Calu3 (cell line): ENCODE measurements at places on chromosomes 3 and 15. TPM values are rescaled to one million over a fixed set of nuclear protein-coding genes. Genes with fewer than 3 reads are reported as not detected.
A peak's percentile ranks its signal among the peaks of the same experiment; 100 is the strongest.

The CSTA gene
- not detected in 2 replicates for total RNA-seq

The PLCL2 gene
- total RNA-seq: 5.4 and 5.8 TPM in 2 replicates

The TTLL3 gene
- total RNA-seq: 19.5 and 21.9 TPM in 2 replicates

The SH2D7 gene
- total RNA-seq: not detected in 2 replicates

The DUOXA2 gene
- 0.34 TPM in 1 of 2 replicates, not detected in the other for total RNA-seq

The CNTN6 gene
- not detected in 2 replicates for total RNA-seq

- H3K36me3 ChIP-seq: no peaks in the 10 kb centered on the region
- H3K4me3 ChIP-seq: no peak overlapping the region
- H3K27me3 ChIP-seq: no peaks in the 10 kb centered on the region
- H3K27ac ChIP-seq: no peak overlapping the region
- no peak for DNase-seq
- no peaks in the 10 kb centered on the region for H3K4me1 ChIP-seq
Observed at GRCh38 chr15:87747087-87747486, 509.5 kb downstream of the NTRK3 start.

DNA sequence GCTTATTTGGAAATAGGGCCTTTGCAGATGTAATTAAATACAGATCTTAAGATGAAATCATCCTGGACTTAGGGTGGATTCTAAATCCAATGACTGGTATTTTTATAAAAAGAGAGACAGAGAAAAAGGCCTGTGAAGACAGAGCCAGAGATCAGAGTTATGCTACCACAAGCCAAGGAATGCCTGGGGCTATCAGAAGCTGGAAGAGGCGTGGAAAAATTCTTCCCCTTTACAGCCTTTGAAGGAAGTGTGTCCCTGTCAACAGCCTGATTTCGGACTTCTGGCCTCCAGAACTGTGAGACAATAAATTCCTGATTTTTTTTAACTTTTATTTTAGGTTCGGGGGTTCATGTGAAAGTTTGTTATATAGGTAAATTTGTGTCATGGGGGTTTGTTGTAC, 154.1 kb upstream of the CADPS start:
- no peak for DNase-seq
- H3K27me3 ChIP-seq: no peaks in the 10 kb centered on the region
- H3K4me1 ChIP-seq: no peaks in the 10 kb centered on the region
- no peaks in the 10 kb centered on the region for H3K36me3 ChIP-seq
- H3K4me3 ChIP-seq: no peak overlapping the region

- peaks cover 12% of the 10 kb centered on the region for H3K4me1 ChIP-seq
- H3K36me3 ChIP-seq: no peaks in the 10 kb centered on the region
- peak; percentile 20 for DNase-seq
- peak within 1 kb of the TSS; percentile 48 for H3K4me3 ChIP-seq
- H3K27ac ChIP-seq: no peak within 1 kb of the TSS
- peaks cover 77% of the 10 kb centered on the region for H3K27me3 ChIP-seq
Observed at GRCh38 chr3:11154036-11154952, at the start of gene HRH1. Gene HRH1, plus strand, starts transcription at chr3:11154493. Its CDS starts 104,545 bp downstream, at chr3:11259038.

GRCh38 chr3:99484871-99485270, 153.5 kb upstream of the COL8A1 start:
- H3K27me3 ChIP-seq: no peaks in the 10 kb centered on the region
- H3K4me1 ChIP-seq: peaks cover 10% of the 10 kb centered on the region
- no peak overlapping the region for H3K27ac ChIP-seq
- H3K36me3 ChIP-seq: no peaks in the 10 kb centered on the region
- DNase-seq: no peak
- H3K4me3 ChIP-seq: no peak overlapping the region

GRCh38 chr3:129602309-129602708, 4.2 kb downstream of the PLXND1 start:
- H3K4me1 ChIP-seq: peaks cover 26% of the 10 kb centered on the region
- no peak overlapping the region for H3K4me3 ChIP-seq
- no peak overlapping the region for H3K27ac ChIP-seq

- H3K27me3 ChIP-seq: no peaks in the 10 kb centered on the region
- no peak for DNase-seq
- peaks cover 7% of the 10 kb centered on the region for H3K4me1 ChIP-seq
- H3K27ac ChIP-seq: no peak overlapping the region
- no peaks in the 10 kb centered on the region for H3K36me3 ChIP-seq
- no peak overlapping the region for H3K4me3 ChIP-seq
Observed at GRCh38 chr3:179268400-179269051, 17.6 kb upstream of the KCNMB3 start.

DNA sequence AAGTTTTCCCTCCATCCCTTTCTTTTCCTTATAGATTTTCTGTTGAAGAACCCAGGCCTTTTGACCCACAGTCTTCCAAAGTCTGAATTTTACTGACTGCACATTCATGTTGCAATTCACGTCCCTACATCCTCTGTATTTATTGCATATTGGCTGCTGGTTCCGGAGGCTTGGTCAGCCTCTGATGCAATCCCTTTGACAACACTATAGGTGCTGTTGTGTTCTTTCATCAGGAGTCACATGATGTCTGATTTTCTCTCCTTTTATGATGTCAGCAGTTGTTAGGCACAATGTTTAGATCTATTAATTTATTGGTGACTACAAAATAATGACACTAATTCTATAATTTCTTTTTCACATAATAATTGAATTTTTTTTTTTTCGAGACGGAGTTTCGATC, 8.7 kb downstream of the CYP1A1 start:
- H3K36me3 ChIP-seq: no peaks in the 10 kb centered on the region
- no peaks in the 10 kb centered on the region for H3K4me1 ChIP-seq
- no peak overlapping the region for H3K4me3 ChIP-seq
- no peak overlapping the region for H3K27ac ChIP-seq

DNA sequence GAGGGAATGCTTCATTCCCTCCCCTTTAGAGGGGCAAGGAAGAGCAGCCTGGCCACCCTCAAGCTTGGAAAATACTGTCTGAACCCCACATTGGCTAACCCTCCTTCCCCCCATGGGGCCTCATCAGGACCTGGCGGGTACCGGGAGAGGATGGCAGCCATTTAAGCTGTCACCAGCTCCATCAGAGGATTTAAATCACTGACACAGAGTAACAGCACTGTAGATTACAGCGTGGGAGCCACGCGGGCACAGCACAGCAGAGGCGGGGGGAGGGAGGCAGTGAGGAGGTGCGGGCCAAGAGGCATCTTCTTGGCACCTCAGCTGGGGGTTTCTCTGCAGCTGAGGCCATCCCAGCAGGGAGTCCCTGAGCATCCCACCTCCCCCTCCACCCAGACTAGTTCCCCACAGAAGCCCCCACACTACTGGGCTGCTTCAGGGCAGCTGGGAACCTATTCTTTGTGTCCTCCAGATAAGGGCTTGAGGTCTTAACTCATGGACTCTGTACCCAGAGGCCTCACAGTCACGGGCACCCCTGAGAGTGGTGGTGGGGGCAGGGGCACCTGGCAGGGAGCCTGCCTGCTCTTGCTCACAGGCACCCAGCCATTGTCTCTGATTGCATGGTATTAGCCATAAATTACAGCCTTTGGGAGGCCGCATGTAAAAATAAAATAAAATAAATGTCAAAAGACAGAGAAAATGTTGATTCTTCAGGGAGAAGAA, 21.9 kb upstream of the CACNA2D2 start:
- H3K4me1 ChIP-seq: no peaks in the 10 kb centered on the region
- H3K27ac ChIP-seq: no peak overlapping the region
- H3K36me3 ChIP-seq: no peaks in the 10 kb centered on the region
- peaks cover 96% of the 10 kb centered on the region for H3K27me3 ChIP-seq
- DNase-seq: no peak
- no peak overlapping the region for H3K4me3 ChIP-seq

- no peaks in the 10 kb centered on the region for H3K4me1 ChIP-seq
- DNase-seq: peak; percentile 19
- no peak overlapping the region for H3K27ac ChIP-seq
- H3K27me3 ChIP-seq: peaks cover 25% of the 10 kb centered on the region
Observed at GRCh38 chr15:90126596-90127435, 24.5 kb upstream of the IDH2 start.

- H3K4me1 ChIP-seq: peaks cover 33% of the 10 kb centered on the region
- no peak overlapping the region for H3K27ac ChIP-seq
- H3K4me3 ChIP-seq: no peak overlapping the region
- H3K36me3 ChIP-seq: no peaks in the 10 kb centered on the region
- no peaks in the 10 kb centered on the region for H3K27me3 ChIP-seq
Observed at GRCh38 chr15:44092221-44092620, 102.8 kb downstream of the FRMD5 start.

DNA sequence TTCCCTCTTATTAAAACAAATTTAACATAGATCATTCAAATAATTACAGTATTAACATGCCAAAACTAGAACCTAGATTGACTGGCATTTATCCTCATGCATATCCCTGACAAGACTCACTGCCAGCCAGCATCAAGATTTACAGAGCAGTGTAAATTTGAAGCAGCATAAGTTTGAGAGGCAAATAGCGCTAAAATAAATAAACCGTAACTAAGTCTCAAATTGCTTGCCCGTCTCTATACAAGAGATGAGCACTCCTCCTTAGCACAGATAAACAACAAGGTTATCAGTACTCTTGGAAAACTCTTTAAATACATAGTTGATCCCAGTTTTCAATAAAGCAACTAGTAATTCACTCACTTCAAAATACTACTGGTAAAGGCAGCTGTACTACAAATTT, 29.6 kb downstream of the MSL2 start:
- DNase-seq: no peak
- H3K36me3 ChIP-seq: peaks cover 13% of the 10 kb centered on the region
- H3K4me1 ChIP-seq: peaks cover 17% of the 10 kb centered on the region
- H3K4me3 ChIP-seq: no peak overlapping the region

DNA sequence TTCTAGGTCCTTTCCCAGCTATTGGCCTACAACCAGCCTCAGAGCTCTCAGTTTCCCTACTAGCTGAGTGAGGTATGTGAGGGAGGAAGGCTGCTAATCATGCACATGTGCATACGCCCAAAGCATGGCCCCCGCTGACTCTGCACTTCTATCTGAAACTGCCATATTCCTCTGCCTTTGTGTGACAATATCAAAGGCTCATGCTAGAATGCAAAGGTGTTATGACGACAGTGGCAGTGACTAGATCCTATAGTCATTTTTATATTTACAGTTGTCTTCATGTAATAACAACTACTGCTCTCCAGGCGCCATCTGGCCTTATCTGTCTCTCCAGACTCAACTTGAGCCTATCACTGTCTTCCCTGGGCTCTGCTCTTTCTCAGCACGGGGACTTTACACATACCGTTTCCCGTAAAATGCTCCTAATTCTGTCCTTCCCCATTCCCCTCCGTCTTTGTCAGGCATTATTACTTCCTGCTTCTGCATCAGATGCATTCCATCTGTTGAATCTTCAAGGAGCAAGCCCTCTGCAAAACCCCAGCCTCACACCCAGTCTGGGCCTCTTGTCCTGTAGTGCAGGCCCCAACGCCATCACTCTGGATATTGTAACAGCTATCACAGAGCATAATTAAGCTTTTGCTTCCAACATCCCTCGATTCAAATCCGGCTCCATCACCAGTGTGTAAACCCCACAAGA, 102.5 kb downstream of the PDCD6IP start:
- H3K36me3 ChIP-seq: no peaks in the 10 kb centered on the region
- no peak for DNase-seq
- no peak overlapping the region for H3K4me3 ChIP-seq
- no peak overlapping the region for H3K27ac ChIP-seq
- H3K4me1 ChIP-seq: no peaks in the 10 kb centered on the region

DNA sequence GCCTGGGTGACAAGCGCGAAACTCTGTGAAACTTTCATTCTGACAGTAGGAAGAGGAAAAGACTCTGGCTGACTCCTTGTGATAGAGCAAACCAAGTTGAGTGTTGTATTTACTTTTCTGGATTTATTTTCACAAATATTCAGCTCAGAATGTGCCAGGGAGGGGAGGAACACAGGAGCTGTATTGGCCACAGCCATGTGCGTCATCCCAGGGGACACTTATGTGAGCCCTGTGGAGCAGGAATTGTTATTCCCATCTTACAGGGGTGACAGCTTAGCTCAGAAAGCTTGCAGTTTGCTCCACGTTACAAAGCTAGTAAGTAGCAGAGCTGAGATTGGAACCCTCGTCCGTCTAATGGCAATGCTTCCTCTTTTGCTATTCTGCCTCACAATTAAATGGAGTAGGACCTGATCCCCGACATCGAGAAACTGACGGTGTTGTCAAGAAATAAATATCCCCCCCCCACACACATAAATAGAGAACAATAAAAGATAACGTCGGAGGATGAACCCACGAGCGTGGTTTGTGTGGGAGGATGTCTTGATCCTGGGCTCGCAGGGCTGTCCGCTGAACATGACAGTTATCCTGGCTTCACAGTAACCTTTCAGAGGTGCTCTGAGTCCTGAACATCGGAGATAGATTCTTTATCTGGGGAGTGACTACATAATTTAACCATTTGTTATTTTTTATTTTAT, 151.6 kb upstream of the CTDSPL start:
- H3K4me3 ChIP-seq: no peak overlapping the region
- H3K36me3 ChIP-seq: no peaks in the 10 kb centered on the region
- H3K27ac ChIP-seq: no peak overlapping the region
- peaks cover 60% of the 10 kb centered on the region for H3K27me3 ChIP-seq

DNA sequence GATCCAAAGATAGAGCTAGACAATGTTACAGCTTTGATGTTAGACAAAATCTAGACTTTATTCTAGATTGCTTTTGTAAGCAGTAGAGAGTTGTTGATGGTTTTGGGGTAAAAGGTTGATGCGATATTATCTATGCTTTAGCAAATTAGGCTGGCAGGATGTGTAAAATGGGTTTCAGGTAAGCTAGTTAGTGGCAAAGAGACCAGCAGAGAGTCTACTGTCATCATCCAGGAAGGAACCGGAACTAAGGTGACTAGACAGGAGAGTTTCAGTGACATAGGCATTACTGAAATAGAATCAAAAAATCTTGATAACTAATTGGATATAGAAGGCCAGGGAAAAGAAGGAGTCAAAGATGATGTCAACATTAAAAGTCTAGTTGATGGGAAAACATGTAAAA, 11.1 kb downstream of the OR5K2 start:
- H3K4me1 ChIP-seq: no peaks in the 10 kb centered on the region
- H3K4me3 ChIP-seq: no peak overlapping the region
- H3K27ac ChIP-seq: no peak overlapping the region
- no peaks in the 10 kb centered on the region for H3K27me3 ChIP-seq

- H3K27me3 ChIP-seq: no peaks in the 10 kb centered on the region
- no peak overlapping the region for H3K27ac ChIP-seq
- H3K36me3 ChIP-seq: peaks cover 4% of the 10 kb centered on the region
- DNase-seq: no peak
Observed at GRCh38 chr3:157109267-157110141, 50.4 kb downstream of the CCNL1 start.

GRCh38 chr15:101295607-101296161, 636 bp upstream of the SNRPA1 start:
- H3K36me3 ChIP-seq: peaks cover 57% of the 10 kb centered on the region
- H3K4me3 ChIP-seq: peak overlapping the region; percentile 98
- no peak for DNase-seq
- no peaks in the 10 kb centered on the region for H3K27me3 ChIP-seq

DNA sequence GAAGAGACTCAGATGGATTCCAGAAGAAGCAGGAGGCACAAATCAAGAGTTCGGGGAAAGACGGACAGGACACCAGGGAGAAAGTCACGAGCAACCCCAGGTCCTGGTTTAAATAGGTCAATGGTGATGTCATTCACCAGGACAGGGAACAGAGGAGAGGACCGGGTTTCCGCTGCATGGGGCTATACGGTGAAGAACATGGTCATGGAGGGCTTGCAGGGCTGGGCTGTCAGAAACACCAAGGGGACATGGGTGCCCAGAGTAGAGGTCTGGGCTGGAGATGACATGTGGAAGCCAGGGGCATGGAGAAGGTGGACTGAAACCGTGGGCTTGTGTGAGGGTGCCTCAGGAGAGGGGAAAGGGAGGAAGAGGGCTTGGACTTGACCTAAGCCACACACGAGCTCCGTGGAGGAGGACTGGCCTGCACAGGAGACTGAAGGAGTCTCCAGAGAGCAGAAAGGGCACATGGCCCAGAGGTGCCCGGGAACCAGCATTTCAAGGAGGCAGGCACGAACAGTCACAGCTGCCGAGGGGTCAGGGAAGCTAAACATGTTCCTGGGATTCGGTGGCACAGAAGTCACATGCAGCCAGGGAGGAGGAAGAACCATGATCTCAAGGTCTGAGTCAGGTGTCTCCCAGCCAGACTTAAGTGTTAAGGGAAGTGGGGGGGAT, 54.2 kb upstream of the RPL32 start:
- no peak overlapping the region for H3K4me3 ChIP-seq
- H3K27me3 ChIP-seq: peaks cover 36% of the 10 kb centered on the region
- H3K4me1 ChIP-seq: peaks cover 9% of the 10 kb centered on the region
- DNase-seq: no peak
